NCI-H1436 (cell line): ENCODE measurements at places on chromosomes 13 and 19.

DNA sequence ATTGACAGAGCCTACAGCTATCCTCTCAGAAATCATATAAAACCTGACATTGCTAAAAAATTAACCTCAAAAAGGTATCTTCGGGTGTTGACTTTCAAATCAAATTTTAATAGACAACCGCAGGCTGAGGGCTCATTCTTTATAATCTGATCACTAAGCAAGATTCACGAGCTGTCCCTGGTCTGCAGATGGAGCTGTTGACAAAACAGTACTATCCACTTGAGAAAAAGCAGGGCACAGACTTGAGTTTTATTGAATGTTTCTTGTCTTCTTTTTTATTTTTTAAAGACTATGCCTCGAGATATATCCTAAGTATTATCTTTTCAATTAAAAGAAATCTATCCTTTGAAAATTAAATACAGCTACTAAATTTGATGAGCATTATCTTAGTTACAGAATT lies 540.5 kb downstream of the PCDH9 start:
- DNase-seq = no peak

- DNase-seq = no peak
These were observed 21.7 kb downstream of the LILRB4 start for GRCh38 chr19:54684527-54684926.

DNA sequence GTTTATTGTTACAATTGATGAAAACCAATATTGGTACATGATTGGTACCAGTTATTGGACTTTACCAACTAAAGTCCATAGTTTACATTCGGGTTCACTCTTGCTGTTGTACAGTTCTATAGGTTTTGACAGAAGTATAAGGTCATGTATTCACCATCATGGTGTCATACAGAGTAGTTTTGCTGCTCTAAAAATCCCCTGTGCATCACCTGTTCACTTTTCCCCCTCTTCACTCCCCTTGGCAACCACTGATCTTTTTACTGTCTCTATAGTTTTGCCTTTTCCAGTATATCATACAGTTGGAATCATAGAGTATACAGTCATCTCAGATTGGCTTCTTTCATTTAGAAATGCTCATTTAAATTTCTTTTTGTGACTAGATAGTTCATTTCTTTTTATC lies 51.2 kb upstream of the MED4 start:
- DNase-seq = no peak

DNA sequence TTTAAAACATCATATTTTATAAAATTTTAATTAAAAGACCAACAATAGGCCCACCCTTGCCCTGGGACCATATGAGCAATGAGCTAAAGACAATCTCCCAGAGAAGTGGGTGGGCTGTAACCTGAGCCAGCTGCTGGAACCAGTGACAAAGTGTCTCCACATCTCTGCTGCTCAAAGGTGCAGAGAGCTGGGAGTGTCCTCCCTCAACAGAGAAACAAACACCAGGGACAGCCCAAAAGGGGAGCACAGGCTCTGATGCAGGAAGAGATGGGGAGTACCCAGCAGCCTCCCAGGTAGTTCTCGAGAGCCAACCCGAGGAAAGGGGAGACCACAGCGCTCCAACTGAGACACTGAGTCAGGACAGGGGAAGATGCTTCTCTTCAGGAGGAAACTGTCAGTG lies 39.1 kb downstream of the DOCK9 start:
- peak; percentile 49 for DNase-seq

DNA sequence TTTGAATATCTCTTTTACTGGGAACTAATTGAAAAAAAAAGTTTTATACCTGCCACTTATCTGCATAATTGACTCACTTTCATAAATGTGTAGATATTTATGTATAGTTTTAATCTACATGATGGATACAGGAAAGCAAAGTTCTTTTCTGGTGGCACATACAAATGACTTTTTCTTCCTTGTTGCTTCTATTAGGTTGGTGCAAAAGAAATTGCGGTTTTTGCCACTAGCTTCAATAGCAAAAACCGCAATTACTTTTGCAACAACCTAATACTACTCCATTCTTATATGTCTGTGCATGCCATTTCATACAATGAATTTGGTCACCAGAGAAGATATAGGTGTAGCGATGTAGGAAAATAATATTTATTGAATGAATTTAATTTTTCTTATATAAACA lies 344.5 kb upstream of the PCDH20 start:
- no peak for DNase-seq

DNA sequence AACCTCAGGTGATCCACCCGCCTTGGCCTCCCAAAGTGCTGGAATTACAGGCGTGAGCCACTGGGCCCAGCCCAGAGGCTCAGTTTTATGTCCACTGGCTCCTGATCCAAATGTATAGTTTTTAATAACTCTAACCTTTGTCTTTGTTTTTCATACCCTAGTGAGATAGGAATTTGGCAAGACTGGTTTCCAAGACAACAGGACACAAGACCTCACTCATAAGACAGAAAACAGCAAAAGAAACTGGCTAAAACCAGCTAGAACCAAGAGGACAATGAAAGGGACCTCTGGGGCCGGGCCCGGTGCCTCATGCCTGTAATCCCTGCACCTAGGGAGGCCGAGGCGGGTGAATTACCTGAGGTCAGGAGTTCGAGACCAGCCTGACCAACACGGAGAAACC lies 27.6 kb downstream of the CPT1C start:
- no peak for DNase-seq

- DNase-seq = no peak
These were observed 115.9 kb upstream of the PCDH20 start for GRCh38 chr13:61531383-61532065.

DNA sequence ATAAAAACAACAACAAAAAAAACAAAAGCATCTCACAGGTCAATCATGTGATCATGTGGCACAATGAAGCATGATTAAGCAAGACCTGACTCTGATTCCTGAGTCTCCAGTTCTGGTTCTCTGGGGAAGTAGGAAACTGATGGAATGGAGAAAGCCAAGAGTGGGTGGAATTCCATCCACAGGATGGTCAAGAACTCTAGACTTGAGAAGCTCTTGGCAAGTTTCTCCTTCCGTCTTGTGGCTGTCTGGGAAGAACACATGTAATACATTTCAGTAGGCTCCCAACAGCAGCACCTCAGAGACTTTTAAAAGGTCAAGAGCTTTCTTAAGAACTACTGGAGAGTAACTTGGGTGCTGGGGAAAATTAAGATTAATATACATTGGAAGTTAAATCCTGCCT lies 78.6 kb upstream of the TSHZ3 start:
- no peak for DNase-seq

DNA sequence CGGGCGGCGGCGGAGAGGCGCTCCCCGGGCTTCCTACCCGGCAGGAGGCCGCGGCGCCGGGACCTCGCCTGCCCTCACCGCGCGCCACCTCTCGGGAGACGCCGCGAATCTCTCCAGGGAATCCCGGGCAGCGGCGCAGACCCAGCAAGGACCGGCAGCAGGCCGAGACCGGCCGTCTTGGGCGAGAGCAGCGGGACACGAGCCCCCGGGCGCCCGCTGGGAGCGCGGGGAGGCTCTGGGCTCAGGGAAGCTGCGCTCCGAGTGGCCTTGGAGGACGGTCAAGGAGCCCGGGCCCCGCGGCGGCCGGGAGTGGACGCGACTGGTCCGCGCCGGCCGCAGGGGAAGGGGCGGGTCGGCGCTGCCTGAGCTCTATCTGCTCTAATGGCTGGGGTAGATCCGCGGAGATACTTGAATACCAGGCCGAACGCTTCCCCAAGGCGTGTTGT lies 14.7 kb downstream of the CDX2 start:
- DNase-seq = no peak

DNA sequence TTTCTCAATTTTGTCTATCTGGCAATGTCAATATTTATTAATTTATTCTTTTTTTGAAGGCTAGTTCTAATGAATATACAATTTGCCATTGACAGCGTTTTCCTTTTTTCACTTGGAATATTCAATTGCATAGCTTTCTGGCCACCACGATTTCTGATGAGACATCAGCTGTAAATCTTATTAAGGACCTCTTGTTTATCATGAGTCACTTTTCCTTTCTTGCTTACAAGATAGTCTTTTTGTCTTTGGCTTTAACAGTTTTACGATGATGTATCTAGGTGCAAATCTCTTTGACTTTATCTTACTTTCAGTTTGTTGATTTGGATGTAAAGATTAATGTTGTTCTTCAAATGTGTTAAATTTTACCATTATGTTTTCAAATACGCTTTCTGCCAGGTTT lies 991.6 kb upstream of the SLC10A2 start:
- no peak for DNase-seq

DNA sequence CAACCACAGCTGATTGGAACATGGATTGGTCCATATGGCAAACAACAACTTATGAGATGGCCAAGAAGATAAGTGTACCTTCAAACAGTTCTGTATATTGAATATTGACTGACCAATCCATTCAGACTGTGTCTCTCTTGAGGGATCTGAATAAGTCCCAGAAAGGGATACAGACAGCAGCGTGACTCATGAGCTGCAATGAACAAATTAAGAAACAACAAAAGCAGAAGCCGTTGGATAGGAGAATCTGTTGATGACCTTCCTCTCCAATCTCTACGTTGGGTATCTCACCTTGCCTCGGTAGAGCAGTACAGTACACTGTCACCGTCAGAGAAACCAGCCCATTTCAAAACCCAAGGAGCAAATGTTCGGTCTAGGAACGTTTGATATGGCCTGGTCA lies 21.3 kb downstream of the MBD3L2B start:
- DNase-seq = no peak

DNA sequence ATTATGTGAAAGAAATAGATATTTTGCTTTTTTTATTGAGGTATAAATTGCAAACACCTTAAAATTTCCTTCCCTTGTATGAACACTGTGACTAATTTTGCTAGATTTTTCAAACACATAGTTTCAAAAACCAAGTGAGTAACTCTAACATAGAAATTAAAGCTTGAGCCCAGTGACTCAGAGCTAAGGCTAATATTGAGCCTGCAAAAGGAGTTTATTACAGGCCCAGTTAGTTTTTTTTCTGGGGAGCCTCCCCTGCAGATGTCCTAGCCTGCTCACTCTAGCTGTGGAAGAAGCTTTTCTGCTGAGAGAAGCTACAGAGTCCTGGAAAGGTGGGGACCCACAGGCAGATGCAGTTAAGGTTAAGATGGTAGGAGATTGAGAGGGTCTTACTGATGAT lies 3.4 kb downstream of the ZNF430 start:
- DNase-seq = no peak

- DNase-seq = no peak
These were observed 17.2 kb downstream of the FXYD5 start for GRCh38 chr19:35171730-35172129.

DNA sequence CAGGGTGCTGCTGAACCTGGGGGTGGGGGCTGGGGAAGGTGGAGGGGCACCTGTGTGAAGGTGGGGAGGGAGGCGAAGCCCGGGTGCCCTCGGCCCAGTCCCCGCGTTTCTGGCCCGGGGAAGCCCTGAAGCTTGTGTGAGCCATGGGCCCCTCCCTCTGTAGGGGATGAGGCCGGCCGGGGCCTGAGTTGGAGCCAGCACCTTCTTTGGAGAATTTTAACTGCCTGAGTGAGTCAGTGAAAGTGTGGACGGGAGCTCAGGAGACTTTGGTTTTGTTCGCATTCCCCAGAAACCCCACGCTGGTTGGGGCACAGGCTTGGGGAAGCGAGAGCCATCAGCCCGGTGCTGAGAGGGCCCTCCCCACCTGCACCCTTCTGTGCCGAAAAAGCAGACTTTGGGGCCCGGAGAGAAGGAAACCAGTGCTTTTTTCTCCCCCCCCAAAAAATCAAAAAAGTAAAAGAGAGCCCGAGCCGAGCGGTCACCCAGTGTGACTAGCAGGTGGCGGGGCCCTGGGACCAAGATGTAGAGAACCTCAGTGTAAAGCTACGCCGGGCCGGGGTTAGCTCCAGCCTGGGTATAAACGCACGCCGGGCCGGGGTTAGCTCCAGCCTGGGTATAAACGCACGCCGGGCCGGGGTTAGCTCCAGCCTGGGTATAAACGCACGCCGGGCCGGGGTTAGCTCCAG lies 45.1 kb downstream of the TMEM255B start:
- no peak for DNase-seq

DNA sequence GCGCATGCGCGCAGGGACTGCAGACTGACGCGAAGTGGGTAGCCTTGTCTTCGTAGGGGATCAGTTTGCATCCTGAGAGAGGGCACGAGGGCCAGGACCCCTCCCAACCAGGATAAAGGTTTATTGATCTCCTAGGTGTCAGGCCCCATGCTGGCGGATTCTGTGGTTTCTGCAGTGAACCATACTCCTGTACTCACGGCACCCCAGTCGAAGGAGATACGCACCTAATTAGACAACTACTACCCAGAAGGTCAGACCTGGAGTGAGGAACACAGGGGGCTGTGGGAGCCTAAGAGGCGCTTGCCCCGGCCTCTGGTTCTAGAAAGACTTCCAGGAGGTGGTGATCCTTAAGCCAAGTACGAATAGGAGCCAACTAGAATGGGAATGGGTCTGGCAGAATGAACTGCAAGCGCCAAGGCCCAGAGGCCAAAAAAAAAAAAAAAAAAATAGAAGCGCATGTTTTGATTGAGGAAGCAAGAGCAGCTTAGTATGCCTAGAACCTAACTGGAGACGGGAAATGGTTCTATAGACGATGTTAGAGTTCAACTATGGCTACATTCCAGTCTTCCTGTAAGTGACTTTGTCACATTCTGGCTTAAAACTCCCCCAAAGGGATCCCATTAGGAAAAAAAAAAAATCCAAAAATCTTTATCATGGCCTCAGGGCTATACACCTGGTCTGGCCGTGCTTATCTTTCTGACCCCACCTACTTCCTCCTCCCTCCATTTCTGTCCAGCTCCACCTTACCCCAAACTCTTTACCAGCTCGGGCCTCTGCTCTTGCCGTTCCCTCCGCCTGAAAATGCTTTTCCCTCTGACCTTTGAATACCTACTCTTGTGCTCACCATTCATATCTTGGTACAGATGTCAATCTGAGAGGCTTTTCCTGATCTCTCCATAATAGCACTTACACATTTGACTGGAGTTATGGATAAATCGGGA lies 902 bp upstream of the ZNF428 start:
- no peak for DNase-seq

DNA sequence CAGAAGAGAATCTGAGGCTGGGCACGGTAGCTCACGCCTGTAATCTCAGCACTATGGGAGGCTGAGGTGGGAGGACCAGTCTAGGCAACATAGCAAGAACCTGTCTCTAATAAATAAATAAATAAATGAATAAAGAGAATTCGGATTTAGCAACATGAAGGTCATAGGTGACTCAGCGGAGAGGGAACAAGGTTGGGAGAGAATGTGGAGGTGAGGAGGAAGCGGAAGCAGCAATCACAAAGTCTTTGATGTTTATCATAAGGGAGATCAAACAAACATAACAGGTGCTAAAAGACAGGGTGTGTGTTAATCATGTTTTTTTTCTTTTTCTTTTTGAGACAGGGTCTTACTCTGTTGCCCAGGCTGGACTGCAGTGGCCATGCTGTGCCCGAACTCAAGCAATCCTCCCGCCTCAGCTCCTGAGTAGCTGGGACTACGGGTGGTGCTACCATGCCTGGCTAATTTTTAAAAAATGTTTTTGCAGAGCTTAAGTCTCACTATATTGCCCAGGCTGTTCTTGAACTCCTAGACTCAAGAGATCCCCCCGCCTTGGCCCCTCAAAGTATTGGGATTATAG lies 16.3 kb downstream of the PBX4 start:
- no peak for DNase-seq

DNA sequence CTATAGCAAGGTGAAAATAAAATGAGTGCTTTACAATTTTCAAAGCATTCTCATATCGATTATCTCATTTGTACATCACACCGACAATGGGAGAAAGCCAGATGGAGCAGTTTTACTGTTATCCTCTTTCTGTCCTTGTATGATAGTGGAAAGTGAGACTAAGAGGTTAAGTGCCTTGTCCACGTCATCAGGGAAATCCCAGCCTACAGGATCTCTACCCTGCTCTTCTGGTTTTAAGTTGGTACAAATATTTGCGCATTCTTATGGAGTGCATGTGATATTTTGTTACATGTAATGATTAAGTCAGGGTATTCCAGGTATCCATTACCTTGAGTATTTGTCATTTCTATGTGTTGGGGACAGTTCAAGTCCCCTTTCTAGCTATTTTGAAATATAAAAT lies 12.4 kb upstream of the ENOX1 start:
- no peak for DNase-seq
